Kasumi-1 (cell line): ENCODE measurements at places on chromosomes 16 and 17.

GRCh38 chr17:59634632-59635541, 15.2 kb downstream of the CLTC start:
- no peak for DNase-seq

- DNase-seq: no peak
These were observed 87.6 kb downstream of the FOXL1 start for GRCh38 chr16:86665929-86666328.

GRCh38 chr16:10876799-10877341, at the start of gene CIITA:
Gene CIITA (plus strand): TSS chr16:10877202. CDS start chr16:10877331, 129 bp downstream.
- DNase-seq: peak; percentile 56

- no peak for DNase-seq
These were observed 971 bp downstream of the MINK1 start for GRCh38 chr17:4833941-4834680.

- no peak for DNase-seq
These were observed 11.4 kb downstream of the ITGAD start for GRCh38 chr16:31404353-31405064.

DNA sequence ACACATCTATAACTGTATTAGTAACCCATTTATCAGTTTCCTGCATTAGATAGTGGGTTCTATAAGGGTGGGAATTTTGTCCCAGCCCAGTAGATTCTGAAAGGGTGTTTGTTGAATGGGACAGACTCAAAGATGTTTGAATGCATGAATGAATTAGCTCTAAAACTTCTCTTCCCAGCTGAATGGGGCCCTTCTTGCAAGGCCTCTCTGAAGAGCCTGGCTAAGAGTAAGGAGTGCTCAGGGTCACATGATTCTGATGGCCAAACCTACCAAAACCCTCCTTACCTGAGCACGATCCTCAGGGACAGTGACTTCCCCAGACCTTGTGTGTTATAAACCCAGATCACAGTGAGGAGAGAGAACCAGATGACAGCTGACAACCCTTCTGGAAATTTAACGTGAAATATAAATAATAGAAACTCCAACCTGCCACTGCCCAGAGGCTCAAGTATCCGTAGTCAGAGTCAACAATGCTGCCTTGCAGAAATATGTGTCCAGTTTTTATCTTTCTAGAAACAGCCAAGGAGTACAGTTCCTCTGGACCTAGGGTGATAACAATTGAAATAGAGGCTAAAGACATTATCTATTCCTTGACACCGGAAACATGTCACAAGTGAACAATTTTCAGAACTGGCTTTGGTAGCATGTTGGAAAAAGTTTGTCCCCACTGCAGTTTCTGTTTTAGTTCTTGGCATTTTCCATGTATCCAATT, 268.9 kb upstream of the MAF start:
- DNase-seq: no peak
